ENCODE measurements at places on chromosomes 3 and 15. TPM values are rescaled to one million over a fixed set of nuclear protein-coding genes. Genes with fewer than 3 reads are reported as not detected.

DNA sequence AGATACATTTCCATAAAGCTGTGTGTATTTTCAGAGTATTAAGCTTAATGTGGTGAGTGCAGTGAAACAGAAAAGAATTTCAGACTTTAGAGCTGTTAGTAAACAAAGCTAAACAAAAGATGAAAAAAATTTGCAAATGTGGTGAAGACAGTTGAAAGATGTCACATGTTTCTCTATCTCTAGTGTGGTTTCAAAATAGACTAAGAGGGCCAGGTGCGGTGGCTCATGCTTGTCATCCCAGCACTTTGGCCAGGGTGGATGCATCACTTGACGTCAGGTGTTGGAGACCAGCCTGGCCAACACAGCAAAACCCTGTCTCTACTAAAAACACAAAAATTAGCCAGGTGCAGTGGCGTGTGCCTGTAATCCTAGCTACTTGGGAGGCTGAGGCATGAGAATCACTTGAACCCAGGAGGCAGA, 466.0 kb upstream of the NR2F2 start:
- H3K27ac ChIP-seq = no peak overlapping the region
- H3K4me3 ChIP-seq = no peak overlapping the region
- H3K27me3 ChIP-seq = no peaks in the 10 kb centered on the region
- peaks cover 6% of the 10 kb centered on the region for H3K4me1 ChIP-seq
- DNase-seq = peak; percentile 73
- no peaks in the 10 kb centered on the region for H3K36me3 ChIP-seq

DNA sequence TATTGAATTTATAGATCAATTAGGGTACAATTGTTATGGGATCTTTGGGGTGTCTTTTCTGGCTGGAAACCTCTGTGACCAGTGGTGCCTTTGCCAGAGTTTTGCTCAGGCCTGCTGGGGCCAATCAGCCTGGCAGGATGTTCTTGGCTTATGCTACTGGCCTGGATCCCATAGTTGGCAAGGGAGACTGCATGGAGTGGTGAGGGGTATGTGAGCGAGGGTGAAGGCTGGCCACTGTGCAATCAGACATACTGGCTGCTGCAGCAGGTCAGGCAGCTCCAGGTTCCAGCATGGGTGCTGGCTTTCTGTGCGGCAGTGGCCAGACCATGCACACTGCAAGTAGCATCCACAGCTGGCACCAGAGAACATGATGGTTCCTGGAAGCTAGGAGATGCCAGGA, 1053.2 kb upstream of the GBE1 start:
- no peak for DNase-seq
- H3K36me3 ChIP-seq = no peaks in the 10 kb centered on the region
- no peaks in the 10 kb centered on the region for H3K27me3 ChIP-seq

- H3K4me3 ChIP-seq = no peak overlapping the region
- H3K27me3 ChIP-seq = no peaks in the 10 kb centered on the region
- H3K27ac ChIP-seq = no peak overlapping the region
- no peaks in the 10 kb centered on the region for H3K4me1 ChIP-seq
- DNase-seq = no peak
These were observed 492.1 kb downstream of the NLGN1 start for GRCh38 chr3:173889596-173889995.

DNA sequence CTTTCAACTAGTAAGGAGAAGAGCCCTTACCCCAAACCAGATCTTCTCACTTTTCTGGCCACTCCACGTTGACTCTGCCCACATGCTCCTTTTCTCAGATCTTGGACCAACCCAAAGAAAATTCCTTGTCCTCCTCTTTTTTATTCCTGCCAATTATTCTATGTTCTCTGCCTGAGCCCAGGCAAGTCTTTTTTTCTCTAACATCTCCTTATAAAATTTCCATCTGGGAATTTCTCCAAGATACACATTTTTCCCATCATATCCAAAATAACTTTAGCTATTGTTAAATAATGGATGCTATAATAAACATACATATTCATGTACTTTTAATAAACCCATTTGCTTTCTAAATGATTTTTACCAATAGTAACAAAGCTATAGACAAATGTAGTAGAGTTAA, 726.0 kb upstream of the ZNF385D start:
- DNase-seq = no peak
- no peak overlapping the region for H3K4me3 ChIP-seq
- no peaks in the 10 kb centered on the region for H3K4me1 ChIP-seq
- no peaks in the 10 kb centered on the region for H3K27me3 ChIP-seq
- no peaks in the 10 kb centered on the region for H3K36me3 ChIP-seq

GRCh38 chr3:14847613-14848541, 29.1 kb downstream of the FGD5 start:
- H3K4me3 ChIP-seq = no peak overlapping the region
- H3K27ac ChIP-seq = no peak overlapping the region
- peaks cover 3% of the 10 kb centered on the region for H3K27me3 ChIP-seq
- H3K36me3 ChIP-seq = no peaks in the 10 kb centered on the region
- DNase-seq = no peak

- DNase-seq = no peak
- no peaks in the 10 kb centered on the region for H3K36me3 ChIP-seq
These were observed at the start of gene HHATL for GRCh38 chr3:42702066-42702951. Gene HHATL (minus strand): TSS chr3:42702798. CDS start chr3:42700826, 1,972 bp downstream.

DNA sequence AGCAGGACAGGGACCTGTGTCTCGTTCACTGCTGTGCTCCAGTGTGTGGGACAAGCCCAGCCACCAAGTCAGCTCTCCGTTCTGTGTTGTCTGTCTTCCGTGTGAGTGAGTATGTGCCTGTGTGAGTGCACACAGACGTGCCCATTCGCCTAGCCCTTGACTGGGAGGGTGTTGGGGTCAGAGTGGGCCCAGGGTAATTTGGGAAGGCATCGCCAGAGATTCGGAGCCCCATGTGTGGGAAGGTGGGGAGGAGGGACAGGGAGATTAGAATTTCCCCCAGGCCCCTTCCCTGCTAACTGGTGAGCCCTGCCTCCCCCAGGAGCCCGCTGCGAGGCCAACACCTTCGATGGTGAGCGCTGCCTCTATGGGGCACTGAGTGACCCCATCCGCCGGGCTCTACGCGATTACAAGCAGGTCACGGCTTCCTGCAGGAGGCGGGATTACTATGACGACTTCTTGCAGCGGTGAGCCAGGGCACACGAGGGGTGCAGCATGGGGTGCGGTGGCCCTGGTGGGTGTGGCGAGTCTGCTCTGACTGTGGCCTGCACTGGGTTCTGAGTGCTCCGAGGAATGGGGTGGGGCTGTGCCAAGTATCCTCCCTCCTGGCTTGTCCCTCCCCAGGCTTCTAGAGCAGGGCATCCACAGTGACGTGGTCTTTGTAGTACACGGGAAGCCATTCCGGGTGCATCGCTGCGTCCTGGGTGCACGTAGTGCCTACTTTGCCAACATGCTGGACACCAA, 3.1 kb downstream of the ABTB1 start:
- no peak for DNase-seq
- H3K27ac ChIP-seq = no peak overlapping the region
- no peaks in the 10 kb centered on the region for H3K27me3 ChIP-seq
- no peak overlapping the region for H3K4me3 ChIP-seq

- no peaks in the 10 kb centered on the region for H3K36me3 ChIP-seq
- no peak overlapping the region for H3K27ac ChIP-seq
- DNase-seq = no peak
- H3K4me1 ChIP-seq = no peaks in the 10 kb centered on the region
- H3K4me3 ChIP-seq = no peak overlapping the region
These were observed 106.6 kb downstream of the APBA2 start for GRCh38 chr15:28992336-28992864.

GRCh38 chr3:181912384-181912783, 200.7 kb downstream of the SOX2 start:
- H3K27me3 ChIP-seq = no peaks in the 10 kb centered on the region
- H3K4me1 ChIP-seq = peaks cover 9% of the 10 kb centered on the region
- no peak overlapping the region for H3K4me3 ChIP-seq
- H3K36me3 ChIP-seq = no peaks in the 10 kb centered on the region
- DNase-seq = no peak
- H3K27ac ChIP-seq = no peak overlapping the region

DNA sequence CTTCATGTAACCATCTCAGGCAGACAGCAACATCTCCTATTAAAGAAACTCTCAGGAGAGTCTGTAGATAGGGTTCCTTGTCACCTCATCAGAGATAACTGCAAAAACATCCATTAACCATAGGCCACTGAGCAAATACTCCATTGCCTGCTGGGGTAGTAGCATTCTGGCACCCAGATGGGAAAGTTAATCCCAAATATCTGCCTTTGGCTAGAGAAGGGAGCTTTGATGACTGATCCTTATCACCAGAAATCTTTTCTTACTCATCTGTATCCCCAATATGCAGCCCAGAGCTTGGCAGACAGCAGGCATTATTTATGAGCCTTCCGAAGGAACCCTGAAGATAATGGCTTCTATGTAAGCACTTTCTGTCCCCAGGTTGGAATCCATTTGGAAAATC, 173.1 kb downstream of the MFSD1 start:
- H3K36me3 ChIP-seq = no peaks in the 10 kb centered on the region
- H3K27ac ChIP-seq = no peak overlapping the region
- no peak overlapping the region for H3K4me3 ChIP-seq
- H3K27me3 ChIP-seq = no peaks in the 10 kb centered on the region

DNA sequence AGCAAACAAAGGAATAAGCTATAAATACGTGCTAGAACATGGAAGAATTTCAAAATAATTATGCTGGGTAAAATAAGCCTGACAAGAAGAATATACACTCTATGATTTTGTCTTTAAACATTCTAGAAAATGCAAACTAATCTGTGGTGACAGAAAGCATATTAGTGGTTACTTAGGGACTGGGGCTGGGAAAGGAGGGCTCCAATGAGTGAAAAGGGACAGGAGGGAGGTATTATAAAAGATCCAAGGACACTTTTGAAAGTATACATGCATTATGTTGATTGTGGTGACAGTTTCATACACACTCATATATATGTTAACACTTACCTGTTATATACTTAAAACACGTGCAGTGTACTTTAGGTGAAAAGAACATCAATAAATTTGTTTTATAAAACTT, 23.0 kb downstream of the MYH15 start:
- no peak overlapping the region for H3K27ac ChIP-seq
- H3K36me3 ChIP-seq = no peaks in the 10 kb centered on the region
- no peak overlapping the region for H3K4me3 ChIP-seq
- H3K27me3 ChIP-seq = no peaks in the 10 kb centered on the region

- no peaks in the 10 kb centered on the region for H3K4me1 ChIP-seq
- H3K36me3 ChIP-seq = no peaks in the 10 kb centered on the region
- H3K27me3 ChIP-seq = no peaks in the 10 kb centered on the region
- no peak overlapping the region for H3K4me3 ChIP-seq
These were observed 33.6 kb upstream of the PLSCR5 start for GRCh38 chr3:146638718-146639117.

- DNase-seq = no peak
- no peaks in the 10 kb centered on the region for H3K36me3 ChIP-seq
- H3K4me3 ChIP-seq = no peak overlapping the region
- H3K27me3 ChIP-seq = no peaks in the 10 kb centered on the region
These were observed 395.2 kb downstream of the TUSC7 start for GRCh38 chr3:117104792-117105191.

- no peak overlapping the region for H3K4me3 ChIP-seq
- H3K36me3 ChIP-seq = no peaks in the 10 kb centered on the region
- DNase-seq = no peak
- no peaks in the 10 kb centered on the region for H3K4me1 ChIP-seq
- no peak overlapping the region for H3K27ac ChIP-seq
- H3K27me3 ChIP-seq = peaks cover 1% of the 10 kb centered on the region
These were observed 82.6 kb upstream of the MYZAP start for GRCh38 chr15:57509126-57509525.

DNA sequence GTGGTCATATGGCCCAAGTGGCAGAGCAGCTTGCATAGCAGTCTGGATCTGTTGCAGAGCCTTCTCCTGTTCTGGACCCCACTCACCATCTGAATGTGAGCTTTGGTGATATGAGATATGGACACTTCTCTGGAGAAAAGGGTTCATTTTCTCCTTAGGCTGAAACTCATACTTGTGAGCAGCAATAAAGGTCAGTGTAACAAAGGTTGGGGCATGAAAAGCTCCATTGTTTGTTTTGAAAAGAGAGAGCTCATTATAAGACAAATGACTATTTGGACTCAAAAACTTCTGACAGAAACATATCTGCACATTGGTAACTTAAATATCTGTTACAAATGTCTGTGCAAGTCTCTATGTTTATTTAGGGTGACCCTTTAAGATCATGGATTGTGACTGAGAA, 517.3 kb downstream of the MFSD1 start:
- no peak for DNase-seq
- H3K4me1 ChIP-seq = no peaks in the 10 kb centered on the region
- H3K27ac ChIP-seq = no peak overlapping the region
- H3K36me3 ChIP-seq = no peaks in the 10 kb centered on the region

- H3K27ac ChIP-seq = no peak overlapping the region
- H3K4me1 ChIP-seq = peaks cover 49% of the 10 kb centered on the region
- no peaks in the 10 kb centered on the region for H3K27me3 ChIP-seq
- peaks cover 13% of the 10 kb centered on the region for H3K36me3 ChIP-seq
- no peak for DNase-seq
- H3K4me3 ChIP-seq = no peak overlapping the region
These were observed 31.3 kb upstream of the SPTBN5 start for GRCh38 chr15:41925086-41925608.

DNA sequence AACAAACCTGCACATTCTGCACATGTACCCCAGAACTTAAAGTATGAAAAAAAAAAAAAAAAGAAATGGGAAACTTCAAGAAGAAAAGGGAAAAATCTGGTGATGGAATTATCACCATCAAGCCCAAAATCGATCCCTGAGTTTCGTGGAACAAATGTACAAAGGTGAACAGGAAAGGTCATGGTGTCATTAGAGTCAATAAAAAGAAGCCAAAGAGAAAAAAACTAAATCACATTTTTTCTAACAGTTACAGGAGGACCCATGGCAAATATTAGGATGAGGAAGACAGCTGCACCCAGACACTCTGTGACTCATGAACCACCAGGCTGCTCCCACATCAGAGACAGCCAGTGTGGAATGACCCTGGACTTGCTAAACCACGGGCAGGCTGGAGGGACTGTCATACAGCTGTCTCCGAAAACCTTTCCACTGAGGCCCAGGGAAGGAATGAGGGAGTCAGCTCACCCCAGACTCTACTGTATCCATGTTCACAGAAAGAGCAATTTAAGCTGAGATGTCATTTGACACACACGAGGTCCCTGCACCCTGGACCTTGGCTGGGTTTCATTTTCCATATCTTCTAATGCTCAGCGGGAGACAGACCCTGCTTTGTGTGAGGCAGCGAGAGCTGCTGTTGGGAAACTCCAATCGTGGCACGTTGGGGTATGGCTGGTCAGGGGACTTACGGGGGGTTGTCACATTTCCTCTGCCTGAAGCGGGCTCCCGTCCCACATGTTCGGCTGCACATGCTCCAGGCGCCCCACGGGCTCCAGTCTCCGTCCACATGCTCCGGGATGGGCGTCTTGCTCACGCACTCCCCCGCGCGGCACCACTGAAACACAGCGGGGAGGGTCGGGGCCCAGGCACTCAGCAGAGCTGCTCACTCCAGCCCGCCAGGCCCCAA, 210.2 kb downstream of the ADAMTS17 start:
- DNase-seq = no peak
- H3K4me1 ChIP-seq = no peaks in the 10 kb centered on the region
- H3K27me3 ChIP-seq = no peaks in the 10 kb centered on the region
- no peak overlapping the region for H3K4me3 ChIP-seq
- no peak overlapping the region for H3K27ac ChIP-seq

- no peaks in the 10 kb centered on the region for H3K27me3 ChIP-seq
- no peaks in the 10 kb centered on the region for H3K4me1 ChIP-seq
- no peaks in the 10 kb centered on the region for H3K36me3 ChIP-seq
- no peak overlapping the region for H3K27ac ChIP-seq
These were observed 13.1 kb downstream of the MME start for GRCh38 chr3:155093261-155093660.

Gene CCDC80
- total RNA-seq = 0.80 TPM

Gene GOLGA8S
- total RNA-seq = not detected

Gene MCTP2
- total RNA-seq = 1.0 TPM

Gene CYP11A1
- 0.29 TPM for total RNA-seq

Gene C3orf33
- 0.59 TPM for total RNA-seq

Gene GABRG3
- not detected for total RNA-seq

Gene RPUSD2
- total RNA-seq = 26.1 TPM

Gene CCR3
- total RNA-seq = 0.66 TPM

Gene GUCA1C
- not detected for total RNA-seq

All from GM12878 (cell line).